T-cell (primary cell): ENCODE measurements at places on chromosomes 2 and 18.

DNA sequence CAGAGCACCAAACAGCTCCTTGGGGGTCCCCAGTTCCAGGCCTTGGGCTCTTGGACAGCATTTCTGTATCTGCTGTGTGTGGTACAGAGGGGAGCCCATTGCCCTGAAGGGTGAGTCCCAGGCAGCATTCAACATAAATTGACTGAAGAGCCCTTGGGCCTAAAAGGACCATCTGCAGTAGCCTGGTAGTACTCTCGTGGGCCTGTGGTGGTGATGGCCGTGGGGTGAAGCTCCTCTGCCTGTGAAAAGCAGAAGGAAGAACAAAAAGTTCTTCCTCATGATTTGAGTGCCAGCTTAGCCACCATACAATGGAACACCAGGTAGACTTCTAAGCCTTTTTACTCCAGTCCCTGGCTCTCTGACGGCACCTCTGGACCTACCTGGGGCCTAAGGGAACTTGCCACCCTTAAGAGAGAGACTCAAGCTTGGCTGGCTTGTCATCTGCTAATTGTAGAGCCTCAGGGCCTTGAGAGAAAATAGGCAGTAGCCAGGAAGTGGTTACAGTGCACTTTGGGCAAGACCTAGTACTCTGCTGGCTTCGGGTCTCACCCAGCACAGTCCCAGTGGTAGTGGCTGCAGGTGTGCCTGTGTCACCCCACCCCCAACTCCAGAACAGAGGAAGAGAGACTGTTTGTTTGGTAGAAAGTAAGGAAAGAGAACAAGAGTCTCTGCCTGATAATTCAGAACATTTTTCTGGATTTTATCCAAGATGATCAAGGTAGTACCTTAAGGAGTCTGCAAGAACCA, 84.6 kb upstream of the CERS6 start:
- no peak for DNase-seq

GRCh38 chr2:68569604-68570003, 73.8 kb upstream of the PROKR1 start:
- no peak for DNase-seq

- DNase-seq: no peak
Measured at GRCh38 chr2:239380831-239381708, 19.8 kb downstream of the HDAC4 start.

GRCh38 chr2:161709428-161709827, 85.2 kb downstream of the SLC4A10 start:
- DNase-seq: no peak

GRCh38 chr2:64751286-64752260, 97.9 kb upstream of the SERTAD2 start:
- no peak for DNase-seq

DNA sequence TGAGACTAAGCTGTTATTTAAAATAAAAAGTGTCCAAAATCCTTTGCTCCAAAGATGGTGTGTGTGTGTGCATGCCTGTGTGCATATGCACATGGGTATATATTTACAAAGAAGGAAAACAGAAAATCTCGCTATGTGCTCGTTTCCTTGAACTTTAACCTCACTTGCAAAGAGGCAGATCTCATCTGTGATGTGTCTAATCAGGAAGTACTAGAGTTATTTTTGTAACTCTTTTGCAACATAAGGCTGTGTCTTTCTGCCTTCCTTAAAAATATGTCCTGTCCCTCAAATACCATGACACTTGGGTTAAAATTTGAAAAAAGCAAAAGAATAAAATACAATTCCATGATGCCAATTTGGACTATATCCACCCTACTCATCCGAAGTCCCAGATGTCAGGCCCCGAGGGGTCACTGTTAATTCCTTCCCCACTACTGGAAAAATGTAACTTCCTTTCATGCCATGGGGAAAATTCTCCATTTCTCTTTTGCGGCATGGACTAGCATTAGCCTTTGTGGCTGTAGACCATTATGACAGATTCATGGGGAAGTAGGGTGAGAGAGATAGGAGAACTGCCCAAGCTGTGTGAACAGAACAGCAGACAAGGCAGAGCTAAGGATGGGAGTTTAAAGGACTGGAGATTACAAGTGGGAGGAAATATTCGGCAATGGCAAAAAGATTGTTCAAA, 191.3 kb downstream of the MYO1B start:
- DNase-seq: no peak

DNA sequence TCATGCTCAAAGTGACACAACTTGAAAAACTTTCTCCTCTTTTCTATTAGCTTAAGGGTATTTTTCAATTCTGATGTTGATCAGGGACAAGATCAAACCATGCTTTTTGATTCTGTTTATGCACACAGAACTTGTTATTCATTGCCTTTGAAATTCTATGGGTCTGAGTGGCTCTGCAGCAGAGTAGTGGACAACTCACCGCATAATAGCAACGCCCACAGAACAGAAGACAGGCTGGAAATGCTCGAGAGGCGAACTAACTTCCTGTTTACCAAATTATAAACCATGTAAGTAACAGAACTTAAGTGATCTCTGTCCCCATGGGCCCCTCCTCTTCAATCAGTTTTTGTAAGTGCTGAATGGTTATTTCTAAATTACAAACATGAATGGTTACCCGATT, 131.2 kb downstream of the CBLN2 start:
- no peak for DNase-seq

GRCh38 chr2:15731889-15732271, 140.2 kb downstream of the DDX1 start:
- no peak for DNase-seq
